ENCODE measurements at places on chromosomes 16 and 17.
A peak's percentile ranks its signal among the peaks of the same experiment; 100 is the strongest.

DNA sequence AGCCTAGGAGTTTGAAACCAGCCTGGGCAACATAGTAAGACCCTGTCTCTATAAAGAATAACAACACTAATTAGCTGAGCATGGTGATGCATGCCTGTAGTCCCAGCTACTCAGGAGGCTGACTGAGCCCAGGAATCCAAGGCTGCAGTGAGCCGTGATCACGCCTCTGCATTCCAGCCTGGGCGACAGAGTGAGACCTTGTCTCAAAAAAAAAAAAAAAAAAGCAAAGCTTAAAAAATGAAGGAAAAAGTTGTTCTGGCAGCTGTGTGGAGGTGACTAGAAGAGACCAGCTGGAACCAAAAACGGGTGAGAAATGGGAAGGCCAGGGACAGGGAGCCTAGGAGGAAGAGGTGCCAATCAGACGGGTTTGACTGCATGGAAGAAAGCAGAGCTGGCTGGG is 4.2 kb downstream of the BCL7C start:
- DNase-seq: no peak

- DNase-seq: no peak
Measured at GRCh38 chr17:77228241-77228752, 87.5 kb downstream of the SEC14L1 start.

GRCh38 chr16:23499801-23500200 is 10.5 kb downstream of the GGA2 start:
- no peak for DNase-seq

GRCh38 chr17:29661213-29661612 is 38.5 kb upstream of the CORO6 start:
- no peak for DNase-seq

- DNase-seq: no peak
Measured at GRCh38 chr16:2819939-2820835, 3.1 kb downstream of the PRSS21 start.

DNA sequence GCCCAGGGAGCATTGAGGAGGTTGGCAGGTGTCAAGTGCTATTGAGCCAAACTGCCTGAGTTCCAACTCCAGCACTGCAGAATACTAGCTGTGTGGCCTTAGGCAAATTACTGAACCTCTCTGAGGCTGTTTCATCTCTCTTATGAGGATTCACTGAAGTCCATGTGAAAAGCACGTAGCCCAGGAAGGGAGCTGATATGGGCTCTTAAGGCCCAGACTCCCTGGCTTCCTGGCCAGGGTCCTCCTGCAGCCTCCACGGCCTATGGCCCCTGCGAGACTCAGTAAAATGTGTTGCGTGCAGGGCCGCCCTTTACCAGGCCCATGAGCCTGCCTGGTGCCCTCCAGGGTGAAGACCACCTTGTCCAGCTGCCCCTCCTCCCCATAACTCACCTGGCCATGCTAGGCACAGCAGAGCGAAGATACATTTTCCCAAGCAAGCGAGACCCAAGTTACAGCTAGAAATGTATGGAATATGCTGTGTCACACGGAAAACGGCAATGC is 133.7 kb upstream of the TNRC6C start:
- DNase-seq: no peak

- no peak for DNase-seq
Measured at GRCh38 chr17:44766409-44767038, 7.7 kb downstream of the ADAM11 start.

DNA sequence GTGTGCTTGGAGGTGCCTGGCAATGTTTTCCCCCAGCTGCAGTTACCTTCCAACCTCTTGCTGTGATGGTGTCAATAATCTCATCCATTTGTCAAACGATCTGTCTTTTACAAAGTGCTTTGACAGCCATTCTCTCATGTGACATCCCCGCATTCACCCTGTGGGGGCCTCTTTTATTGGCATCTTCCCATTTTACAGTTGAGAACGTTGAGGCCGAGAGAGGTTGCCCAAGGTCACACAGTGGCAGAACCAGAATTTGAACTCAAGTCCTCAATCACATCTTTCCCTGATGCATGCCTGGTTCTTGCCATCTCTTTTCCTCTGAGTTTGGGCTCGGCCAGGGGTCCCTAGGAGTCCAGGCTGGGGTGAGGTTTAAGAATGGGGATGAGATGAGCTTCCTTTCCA is 1.5 kb downstream of the TAOK2 start:
- DNase-seq: no peak

DNA sequence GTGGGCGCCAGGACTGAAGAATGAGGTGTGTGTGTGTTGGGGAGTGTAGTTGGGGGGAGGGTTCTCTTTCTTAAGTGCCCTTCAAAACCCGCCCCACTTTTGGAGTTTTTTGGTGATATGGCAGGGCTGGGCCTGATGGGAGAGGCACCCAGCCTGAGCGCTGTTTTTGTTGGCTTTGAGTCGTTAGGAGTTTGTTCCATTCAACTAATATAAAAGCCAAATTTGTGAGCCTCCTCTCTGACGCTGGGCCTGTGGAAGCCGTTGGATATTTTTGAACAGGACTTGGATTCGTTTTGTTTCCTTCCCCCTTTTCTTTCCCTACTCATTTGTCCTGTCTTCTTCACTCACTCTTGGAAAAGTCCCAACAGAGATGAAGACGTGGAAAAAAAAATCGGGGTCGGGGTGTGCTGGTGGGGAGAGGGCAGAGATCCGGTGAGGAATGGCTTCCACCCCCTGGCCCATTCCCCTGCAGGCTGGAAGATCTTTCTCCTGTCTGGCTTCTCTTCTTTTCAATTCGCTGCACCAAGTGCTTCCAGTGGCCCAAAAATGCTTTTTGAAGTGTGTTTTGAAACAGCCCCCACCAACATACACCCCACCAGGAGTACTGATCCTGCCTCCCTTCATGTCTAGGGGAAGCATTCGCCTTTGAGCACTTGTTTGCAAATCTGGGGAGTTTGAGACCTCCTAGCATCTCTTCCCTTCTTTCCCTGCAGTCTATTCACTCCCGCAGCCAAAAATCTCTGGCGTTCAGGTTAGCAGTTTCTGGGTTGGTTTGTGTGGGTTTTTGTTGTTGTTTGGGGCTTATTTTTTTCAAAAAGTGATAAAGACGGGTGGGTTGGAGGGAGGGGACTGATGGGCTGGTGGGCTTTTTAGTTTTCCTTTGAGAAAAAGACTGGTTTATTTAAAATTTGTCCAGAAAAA is 2.6 kb downstream of the FZD2 start:
- DNase-seq: no peak

DNA sequence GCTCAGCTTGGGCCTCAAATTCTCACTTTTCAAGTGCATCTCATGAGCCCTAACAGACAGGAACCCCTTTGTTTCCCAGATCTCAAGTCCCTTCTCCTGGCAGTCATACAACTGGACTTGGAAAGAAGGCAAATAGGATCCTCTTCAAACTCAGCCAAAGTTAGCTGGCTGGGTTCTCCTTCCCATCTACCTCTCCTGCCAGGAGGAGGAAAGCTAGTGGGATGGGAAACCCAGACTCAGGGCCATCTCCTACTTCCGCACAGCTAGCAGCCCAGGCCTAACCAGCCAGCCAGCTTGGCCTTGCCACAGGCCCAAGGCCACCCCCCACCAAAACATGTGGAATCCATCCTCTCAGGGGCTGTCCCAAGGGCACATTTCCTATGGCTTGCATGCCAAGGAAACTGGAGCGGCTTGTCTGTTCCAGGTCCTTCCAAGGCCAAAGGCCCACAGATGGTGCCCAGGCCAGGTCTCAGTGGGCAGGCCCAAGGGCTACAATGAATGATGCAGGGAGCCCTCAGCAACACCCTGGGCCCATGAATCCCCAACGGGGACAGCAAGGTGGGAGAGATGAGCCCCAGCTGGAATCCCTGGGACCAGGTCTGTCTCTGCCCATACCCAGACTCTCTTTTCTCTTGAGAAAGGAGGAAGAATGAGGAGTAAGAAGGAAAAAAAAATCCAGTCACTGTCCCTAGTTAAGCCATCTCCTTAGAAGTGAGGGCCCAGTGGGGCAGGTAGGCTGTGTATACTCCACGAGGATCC is 1.7 kb downstream of the SMARCD2 start:
- DNase-seq: no peak

DNA sequence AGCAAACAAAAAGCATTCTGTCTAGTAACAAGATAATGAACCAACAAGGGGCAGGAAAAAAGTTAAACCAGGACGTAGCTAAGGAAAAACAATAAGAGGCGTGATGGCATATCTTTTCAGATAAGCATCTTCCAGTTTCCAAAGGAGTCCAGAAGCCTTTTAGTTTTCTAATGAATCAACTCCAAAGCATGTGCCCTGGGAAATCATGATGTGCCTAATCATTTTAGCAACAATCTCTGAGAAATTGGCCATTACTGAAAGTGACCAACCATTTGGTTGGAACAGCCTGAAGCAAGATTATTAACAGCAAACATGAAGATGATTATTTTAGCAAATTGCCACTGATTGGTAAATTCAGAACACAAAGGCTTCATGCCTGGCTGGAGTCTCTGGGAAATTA is 440.9 kb upstream of the MAF start:
- DNase-seq: no peak

DNA sequence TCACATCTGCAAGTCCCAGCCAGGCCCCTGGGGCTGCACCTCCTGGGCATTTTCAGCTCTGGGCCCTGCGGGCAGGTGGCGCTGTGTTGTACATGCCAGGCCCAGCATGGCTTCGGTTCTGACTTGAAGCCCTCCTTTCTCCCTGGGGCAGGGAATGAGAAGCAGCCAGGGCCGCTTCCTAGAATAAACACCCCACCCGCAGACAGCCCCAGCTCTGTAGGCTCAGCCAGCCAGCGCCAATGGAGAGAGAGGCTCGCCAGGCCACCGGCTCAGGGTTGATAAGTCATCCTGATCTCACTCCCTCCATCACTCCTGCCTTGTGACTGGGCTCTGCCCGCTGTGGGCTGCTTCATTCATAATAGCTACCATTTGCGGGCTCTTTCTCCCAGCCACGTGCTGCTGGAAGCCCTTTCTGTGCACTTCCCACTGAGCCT is 6.0 kb upstream of the GLIS2 start:
- peak; percentile 48 for DNase-seq

DNA sequence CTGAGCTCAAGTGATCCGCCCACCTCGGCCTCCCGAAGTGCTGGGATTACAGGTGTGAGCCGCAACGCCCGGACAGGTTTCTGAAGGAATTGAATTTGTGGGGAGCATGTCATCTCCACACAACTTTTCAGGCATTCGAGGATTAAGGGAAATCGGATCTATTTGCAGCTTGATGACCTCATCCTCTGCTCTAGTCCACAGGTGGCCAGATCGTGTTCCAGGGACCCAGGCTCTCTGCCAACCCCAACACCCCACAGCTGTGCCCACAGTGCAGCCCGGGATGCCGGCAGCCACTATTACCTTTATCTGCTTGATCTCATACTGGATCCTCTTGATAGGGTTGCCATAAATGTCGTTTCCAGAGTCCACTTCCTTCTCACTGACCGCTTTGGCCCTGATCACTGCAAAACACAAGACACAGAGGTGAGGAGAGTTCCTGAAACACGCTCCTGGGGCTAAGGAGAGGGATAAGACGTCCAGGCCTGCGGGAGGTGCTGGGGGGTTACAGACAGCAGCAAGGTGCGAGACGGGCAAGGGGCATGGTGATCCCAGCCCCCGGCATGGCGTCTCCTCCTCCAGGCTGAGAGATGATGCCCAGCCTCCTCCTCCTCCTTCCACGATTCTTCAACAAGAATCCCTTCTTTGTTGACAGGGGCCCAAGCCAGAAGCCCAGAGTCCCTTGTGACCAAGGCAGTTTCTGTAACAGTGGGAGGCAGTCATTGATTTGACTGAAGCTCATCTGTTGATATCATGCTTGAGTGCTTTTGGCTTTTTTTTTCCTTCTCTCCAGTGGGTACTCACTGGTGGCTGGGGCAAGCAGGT is 29.3 kb downstream of the CEP295NL start:
- DNase-seq: peak; percentile 77

- no peak for DNase-seq
Measured at GRCh38 chr16:49468611-49469310, 95.2 kb downstream of the C16orf78 start.

DNA sequence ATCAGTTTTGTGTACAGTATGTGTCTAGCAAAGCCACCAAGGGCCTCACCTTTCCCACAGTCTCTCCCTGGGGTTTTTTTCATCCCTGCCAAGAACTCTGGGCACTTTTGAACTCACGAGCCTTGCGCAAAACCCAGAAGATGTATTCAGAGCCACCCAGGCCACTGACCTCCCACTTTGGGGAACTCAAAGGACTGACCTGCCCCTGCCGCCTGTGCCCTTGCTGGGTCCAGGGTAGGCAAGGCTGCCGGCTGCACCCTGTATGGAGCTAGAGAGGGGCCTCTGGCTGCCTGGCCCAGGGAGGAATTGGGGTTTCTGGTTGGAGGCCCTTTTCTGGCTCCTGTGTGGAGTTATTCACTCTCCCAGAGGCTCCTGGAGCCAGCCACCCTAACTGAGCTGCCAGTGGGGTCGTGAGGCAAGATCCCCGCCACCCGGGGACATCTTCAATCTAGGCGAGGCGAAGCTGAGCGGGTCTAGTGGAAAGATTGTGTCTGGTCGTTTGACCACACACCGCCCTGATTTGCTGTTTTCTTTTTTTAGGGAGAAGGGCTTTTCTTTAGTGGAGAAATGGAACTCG is 1.9 kb downstream of the CDK5R1 start:
- no peak for DNase-seq

DNA sequence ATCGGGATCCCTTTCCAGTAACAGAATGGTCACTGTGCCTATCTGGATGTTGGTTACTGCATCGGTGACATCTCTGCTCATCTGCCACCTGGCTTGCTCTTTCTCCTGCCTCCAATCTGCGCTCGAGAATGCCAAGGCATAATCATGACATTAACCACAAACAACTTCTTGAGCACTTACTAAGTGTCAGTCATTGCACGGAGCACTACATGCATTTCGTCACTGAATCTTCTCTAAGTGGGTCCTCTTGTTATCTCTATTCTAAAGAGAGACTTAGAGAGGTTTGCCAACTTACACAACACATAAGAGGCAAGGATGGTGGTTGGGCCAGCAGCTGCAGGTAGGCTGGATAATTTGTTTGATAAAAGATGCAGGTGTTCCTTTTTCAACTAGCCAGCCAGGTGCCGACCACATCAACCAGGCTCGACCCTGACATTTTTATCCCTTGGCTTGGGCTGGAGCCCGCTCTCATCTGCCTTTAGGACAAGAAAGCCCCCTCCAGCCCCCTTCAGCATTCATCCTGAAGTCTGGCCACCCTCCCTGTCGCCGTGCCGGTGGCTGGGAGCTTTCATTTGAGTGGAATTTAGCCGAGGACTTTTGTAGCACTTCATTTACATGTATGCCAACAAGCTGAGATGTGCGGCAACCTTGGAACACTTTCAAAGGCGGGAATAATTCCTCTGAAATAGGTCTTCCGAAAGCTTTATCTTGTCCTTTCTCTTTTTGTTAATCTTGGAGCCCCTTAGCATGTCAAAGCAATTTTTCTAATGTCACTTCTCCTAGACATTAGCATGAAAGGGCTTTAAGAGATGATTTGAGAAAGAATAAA is 89.3 kb upstream of the NKD1 start:
- DNase-seq: peak; percentile 17

DNA sequence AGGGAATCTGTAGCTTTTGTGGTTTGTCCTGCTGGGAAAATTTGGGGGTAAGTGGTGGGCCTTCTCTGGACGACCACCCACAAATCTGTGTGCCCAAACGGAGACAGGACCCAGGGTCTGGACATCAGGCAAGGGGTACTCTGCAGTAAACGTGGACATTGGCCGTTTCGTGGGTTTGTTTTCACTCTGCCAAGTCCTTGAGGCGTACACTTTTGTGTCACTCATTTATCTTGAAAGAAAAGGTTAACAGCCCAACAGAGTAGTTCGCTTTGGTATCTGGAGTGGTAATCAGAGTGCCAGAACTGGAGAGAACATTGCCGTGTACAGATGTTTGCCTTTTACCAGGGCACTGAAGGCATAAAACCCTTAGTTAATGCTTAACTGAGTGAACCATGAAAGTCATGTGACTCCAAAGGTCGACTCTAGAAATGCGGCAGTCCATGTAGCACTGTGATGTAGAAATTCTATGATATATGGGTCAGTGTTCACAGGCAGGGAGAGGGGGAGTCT is 15.4 kb downstream of the NAA60 start:
- DNase-seq: no peak
